ENCODE measurements at places on chromosomes 2 and 18.

DNA sequence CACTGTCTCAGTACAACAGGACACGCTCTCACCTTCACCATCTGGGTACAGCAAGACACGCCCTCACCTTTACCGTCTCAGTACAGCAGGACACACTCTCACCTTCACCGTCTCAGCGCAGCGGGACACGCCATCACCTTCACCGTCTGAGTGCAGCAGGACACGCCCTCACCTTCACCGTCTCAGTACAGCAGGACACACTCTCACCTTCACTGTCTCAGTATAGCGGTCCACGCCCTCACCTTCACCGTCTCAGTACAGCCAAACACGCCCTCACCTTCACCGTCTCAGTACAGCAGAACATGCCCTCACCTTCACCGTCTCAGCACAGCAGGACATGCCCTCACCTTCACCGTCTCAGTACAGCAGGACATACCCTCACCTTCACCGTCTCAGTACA lies 109.9 kb upstream of the CTDP1 start:
- DNase-seq, result no peak

DNA sequence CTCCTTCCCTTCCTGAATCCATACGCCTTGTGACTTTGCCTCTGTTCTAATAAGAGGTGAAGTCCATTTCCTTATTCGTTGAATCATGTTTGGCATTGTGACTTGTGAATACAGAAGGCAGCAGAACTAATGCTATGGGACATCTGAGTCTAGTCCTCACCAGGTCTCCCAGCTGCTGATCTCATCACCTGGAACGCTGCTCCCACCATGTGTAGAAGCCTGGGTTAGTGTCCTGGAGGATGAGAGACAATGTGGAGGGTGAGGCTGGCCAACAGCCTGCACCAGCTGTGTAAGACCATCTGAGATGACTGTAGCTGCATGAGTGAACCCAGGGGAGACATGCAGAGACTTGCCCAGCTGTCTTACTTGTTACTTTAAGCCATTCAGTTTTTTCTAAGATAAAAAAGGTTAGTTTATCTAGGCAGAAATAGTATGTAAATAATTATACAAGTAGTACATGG lies 3.5 kb upstream of the HAAO start:
- no peak for DNase-seq

DNA sequence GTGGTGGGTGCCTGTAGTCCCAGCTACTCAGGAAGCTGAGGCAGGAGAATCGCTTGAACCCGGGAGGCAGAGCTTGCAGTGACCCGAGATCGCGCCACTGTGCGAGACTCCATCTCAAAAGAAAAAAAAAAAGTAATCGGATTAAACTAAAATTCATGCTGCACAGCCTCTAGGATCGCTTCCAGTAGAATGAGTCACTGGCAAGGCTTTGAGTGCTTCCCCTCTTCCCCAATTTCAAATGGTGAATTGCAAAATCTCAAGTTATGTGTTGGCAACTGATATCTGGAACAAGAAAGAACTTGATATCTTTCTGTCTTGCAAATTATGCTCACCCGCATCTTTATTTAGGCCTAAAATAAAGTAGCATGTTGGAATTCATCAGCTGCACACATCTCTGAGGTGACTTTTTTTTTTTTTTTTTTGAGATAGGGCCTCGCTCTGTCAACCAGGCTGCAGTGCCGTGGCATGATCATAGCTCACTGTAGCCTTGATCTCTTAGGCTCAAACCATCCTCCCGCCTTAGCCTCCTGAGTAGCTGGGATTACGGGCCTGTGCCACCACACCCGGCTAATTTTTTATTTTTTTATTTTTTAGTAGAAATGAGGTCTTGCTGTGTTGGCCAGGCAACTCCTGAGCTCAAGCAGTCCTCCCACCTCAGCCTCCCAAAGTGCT lies 12.7 kb downstream of the TTC39C start:
- peak; percentile 94 for DNase-seq

DNA sequence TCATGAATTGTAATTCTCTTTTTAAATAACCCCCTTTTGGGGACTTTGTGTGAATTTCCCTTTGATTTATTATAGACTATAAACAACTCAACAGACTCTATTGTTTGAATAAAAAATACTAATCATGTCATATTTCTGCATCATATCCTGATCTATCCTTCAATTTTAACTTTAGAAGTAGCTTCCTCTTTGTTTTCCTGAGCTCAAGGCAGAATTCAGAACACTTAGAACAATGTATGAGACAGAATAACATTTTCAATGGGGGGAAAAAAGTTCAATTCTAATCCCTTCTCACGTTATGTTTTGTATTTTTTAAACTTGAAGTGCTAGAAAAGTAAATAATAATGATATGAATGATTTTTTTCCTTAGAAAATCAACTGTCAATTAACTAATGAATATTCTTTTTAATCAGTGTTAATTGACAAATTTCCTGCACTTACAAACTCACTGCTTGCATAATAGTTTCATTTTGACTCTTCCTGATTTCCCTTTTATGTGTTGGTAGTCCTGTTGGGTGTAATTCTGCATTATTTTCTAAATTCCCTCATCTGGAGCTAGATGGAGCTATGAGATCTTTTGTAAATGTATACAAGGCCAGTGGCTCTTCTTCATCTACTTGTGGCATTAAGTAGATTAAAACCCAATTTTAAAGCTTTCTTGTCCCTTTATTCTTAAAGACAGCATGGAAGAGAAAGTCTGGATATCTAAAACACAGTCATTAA lies 326.1 kb downstream of the PARD3B start:
- DNase-seq, result peak; percentile 63

DNA sequence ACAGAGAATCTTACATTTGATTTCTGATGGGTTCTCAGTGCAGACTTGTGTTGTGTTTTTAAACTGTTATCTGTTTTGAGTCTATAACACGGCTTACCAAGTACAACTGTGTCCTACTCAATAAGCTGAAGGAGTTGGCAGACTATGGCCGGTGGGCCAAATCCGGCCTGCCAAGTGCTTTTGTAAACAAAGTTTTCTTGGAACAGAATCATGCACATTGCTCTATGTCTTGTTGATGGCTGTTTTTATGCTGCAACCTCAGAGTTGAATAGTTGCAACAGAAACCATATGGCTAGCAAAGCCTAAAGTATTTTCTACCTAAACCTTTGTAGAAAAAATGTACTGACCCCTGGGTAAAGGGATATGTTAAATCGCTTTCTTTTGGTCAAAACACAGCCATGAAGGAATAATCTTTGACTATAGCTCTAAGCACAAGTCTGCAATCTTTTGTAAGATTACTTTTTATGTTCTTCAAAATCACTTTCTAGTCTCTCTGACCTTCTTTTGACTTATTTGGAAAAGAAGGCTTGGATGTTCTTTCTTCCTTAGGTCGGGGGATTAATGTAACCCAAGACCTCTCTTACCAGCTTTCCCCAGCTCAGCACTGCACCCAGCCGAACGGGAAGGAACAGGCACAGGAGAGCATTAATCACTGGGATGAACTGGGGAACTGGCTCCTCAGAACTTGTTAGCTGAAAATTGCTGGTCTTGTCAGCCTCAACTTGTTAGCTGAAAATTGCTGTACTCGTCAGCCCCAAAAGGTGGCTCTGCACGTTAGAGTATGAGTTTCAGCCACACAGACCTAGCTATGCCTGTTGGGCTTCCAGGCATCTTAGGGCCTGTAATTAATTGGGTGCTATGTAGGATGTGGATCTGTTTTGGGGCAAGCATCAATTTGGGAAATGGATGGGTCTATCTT lies 75.4 kb downstream of the CD8B2 start:
- DNase-seq, result no peak

DNA sequence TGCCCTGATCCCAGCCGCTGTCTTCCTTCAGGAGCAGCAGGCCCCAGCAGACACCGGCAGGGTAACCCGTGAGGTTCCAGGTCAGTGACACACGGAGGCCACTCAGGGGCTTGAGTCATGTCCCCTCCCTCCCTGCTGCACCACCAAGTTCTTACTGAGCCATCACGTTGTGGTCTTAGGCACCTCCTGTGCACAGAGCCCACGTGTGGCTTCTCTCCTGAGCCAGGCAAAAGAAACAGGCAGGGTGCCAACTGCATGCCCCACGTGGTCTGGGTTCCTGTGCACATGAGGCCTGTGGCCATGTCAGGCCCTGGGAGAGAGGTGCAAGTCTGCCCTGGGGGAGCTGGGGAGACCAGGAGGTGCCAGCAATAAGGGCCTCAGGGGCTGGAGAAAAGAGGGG lies 264.8 kb downstream of the KLHL29 start:
- DNase-seq, result no peak

- peak; percentile 77 for DNase-seq
These were observed 78.5 kb downstream of the ACSL3 start for GRCh38 chr2:222939208-222939856.

Measured in MV-4-11 (cell line).